Caco-2 (cell line): ENCODE measurements at places on chromosomes 11 and 22.

GRCh38 chr22:29581799-29582198 is 886 bp upstream of the NIPSNAP1 start:
- peak; percentile 78 for DNase-seq

DNA sequence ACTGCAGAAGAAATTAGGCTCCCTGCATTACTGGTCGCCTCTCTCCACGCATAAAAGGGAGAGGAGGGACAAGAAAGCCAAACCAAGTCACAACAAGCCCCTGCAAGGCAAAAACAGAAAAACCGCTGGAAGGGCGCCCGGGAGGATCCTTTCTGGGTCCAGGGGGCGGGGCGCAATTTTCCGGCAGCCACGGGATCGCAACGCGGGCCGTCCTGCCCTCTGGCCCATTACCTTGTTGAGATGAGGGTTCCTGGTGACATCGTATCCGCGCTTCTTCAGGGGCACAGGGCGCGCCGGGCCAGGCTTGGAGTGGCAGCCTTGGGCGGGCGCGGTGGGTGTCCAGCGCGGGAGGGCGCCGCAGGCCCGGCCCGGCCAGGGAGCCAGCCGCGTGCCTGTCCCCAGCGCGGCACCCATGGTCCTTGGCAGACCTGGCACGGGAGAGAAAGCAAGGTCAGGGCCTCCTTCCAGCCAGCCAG is 847 bp downstream of the ME3 start:
- DNase-seq: peak; percentile 71

GRCh38 chr11:110892741-110893285 is 180.6 kb upstream of the ARHGAP20 start:
- DNase-seq: no peak

DNA sequence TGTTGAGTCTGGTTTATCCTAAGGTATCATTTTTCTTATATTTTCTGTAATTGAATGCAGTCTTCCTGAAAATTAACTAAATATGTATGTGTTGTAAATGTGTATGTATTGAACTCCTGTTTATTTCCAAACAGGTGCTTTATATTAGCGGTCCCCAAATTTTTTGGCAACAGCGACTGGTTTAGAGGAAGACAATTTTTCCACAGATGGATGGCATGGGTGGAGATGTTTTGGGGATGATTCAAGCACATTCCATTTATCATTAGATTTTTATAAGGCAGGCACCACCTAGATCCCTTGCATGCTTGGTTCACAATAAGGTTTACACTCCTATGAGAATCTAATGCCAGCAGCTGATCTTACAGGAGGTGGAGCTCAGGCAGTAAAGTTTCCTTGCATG is 210.5 kb upstream of the ANO3 start:
- no peak for DNase-seq

- peak; percentile 62 for DNase-seq
These were observed 475 bp downstream of the PITPNB start for GRCh38 chr22:27918341-27919221.
